HCT116 (cell line): ENCODE measurements at places on chromosomes 3 and 15. TPM values are rescaled to one million over a fixed set of nuclear protein-coding genes. Genes with fewer than 3 reads are reported as not detected.

The OIP5 gene
- total RNA-seq, result 19.7 TPM

The SLC2A2 gene
- not detected for total RNA-seq

The CYP11A1 gene
- 0.57 TPM for total RNA-seq

The EPHA3 gene
- total RNA-seq, result not detected

The SMC4 gene
- 123 TPM for total RNA-seq

- H3K4me1 ChIP-seq, result no peaks in the 10 kb centered on the region
- no peak overlapping the region for H3K27ac ChIP-seq
- DNase-seq, result peak; percentile 13
- no peaks in the 10 kb centered on the region for H3K27me3 ChIP-seq
These were observed 47.2 kb upstream of the TEX55 start for GRCh38 chr3:119098619-119099222.

GRCh38 chr3:28134792-28135375 is 106.5 kb upstream of the CMC1 start:
- H3K36me3 ChIP-seq, result no peaks in the 10 kb centered on the region
- no peak overlapping the region for H3K27ac ChIP-seq
- H3K4me1 ChIP-seq, result no peaks in the 10 kb centered on the region
- no peaks in the 10 kb centered on the region for H3K27me3 ChIP-seq
- DNase-seq, result no peak

DNA sequence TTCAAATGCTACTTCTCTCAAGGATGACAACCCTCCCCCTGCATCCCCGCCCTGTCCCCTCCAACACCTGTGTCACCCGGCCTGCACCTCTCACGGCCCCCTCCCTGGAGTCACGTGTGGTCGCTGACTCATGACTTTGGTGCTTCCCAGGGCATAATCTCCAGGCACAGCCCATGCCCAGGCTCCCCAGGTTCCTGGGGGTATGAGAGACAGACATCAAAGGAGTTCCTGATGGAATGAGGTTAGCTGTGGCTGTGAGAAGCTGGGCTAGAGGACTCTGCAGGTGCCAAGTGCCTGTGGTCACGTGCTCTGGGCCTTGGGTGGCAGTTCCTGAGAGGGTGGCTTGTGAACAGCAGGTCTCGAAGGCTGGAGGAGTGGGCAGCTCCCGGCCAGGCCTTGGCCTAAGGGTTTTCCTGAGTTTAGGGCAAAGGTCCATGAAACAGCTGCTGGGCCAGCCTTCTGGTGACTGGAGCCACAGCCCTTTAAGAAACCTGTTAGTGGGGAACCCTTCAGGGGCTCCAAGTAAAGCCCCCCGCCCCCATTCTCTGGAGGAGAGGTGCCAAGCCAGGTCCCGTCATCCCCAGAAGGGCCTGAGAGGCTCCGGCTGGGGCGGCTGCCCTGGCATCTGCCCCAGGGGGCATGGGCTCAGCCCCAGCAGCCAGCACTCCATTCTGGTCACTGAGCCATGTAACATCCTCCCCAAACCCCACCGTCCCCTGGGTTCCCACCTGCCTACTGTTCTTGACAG is 230.0 kb downstream of the XXYLT1 start:
- H3K27me3 ChIP-seq, result no peaks in the 10 kb centered on the region
- no peak overlapping the region for H3K27ac ChIP-seq
- no peaks in the 10 kb centered on the region for H3K36me3 ChIP-seq
- no peak overlapping the region for H3K4me3 ChIP-seq
- H3K4me1 ChIP-seq, result peaks cover 10% of the 10 kb centered on the region
- peak; percentile 44 for DNase-seq

DNA sequence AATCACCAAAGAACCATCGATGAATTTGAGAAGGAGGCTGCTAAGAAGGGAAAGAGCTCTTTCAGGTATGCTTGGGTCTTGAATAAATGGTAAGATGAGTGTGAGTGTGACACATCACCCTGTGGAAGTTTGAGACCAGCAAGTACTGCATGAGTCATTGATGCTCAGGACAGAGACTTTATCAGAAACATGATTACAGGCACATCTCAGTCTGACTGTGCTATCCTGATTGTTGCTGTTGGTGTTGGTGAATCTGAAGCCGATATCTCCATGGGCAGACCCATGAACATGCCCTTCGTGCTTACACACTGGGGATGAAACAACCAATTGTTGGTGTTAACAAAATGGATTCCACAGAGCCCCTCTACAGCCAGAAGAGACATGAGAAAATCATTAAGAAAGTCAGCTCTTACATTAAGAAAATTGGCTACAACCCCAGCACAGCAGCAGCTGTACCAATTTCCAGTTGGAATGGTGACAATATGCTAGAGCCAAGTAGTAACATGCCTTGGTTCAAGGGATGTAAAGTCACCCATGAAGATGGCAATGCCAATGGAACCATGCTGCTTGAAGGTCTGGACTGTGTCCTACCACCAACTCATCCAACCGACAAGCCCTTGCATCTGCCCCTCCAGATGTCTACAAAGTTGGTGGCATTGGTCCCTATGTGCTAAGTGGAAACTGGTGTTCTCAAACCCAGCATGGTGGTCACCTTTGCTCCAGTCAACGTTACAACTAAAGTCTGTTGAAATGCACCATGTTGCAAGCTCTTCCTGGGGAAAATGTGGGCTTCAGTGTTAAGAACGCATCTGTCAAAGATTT is 20.5 kb downstream of the TM4SF4 start:
- no peaks in the 10 kb centered on the region for H3K36me3 ChIP-seq
- peaks cover 9% of the 10 kb centered on the region; the same call in 1 of the 2 replicates for H3K4me1 ChIP-seq
- DNase-seq, result no peak
- H3K27me3 ChIP-seq, result no peaks in the 10 kb centered on the region
- no peak overlapping the region for H3K27ac ChIP-seq

- H3K4me1 ChIP-seq, result peaks cover 15% of the 10 kb centered on the region; the same call in 1 of the 2 replicates
- no peaks in the 10 kb centered on the region for H3K36me3 ChIP-seq
- no peak for DNase-seq
- H3K27ac ChIP-seq, result no peak overlapping the region
These were observed 30.5 kb downstream of the KLF13 start for GRCh38 chr15:31357148-31357547.

DNA sequence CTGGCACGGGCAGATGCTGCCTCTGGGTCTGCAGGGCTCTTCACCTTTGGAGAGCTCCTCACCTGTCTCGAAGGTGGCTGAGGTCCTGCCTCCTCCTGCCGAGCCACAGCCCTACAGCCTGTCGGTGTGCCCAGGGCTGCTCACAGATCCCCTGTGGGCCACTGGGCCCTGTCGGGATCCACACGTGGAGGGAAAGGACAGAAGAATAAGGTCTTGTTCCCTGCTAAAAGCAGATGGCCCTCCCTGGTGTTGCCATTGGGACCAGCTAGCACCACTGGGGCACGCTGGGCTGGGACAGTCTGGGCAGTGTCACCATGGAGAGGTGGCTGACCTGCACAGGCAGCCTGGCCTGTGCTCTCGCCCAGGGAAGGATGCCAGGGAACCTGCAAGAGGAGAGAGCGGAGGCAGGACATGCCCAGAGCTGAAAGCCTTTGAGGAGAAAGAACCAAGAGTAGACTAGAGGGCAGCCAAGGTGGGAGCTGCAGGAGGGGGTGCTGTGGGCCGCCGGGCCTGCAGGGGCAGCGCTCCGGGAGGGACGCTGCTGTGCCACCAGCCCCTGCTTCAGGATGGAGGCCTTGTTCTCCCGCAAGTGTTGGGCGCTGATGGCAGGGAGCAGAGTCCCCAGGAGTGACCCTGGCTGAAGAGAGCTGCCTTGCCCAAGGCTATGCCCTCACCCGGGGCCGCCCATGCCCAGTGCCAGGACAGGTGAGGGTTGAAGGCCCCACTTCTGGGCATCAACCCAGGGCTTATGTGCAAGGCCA is 210.2 kb downstream of the XXYLT1 start:
- DNase-seq, result no peak
- H3K27me3 ChIP-seq, result no peaks in the 10 kb centered on the region
- H3K27ac ChIP-seq, result no peak overlapping the region
- H3K36me3 ChIP-seq, result no peaks in the 10 kb centered on the region

GRCh38 chr15:81724536-81724935 is 321.3 kb downstream of the MEX3B start:
- H3K4me3 ChIP-seq, result no peak overlapping the region
- H3K27ac ChIP-seq, result no peak overlapping the region
- no peaks in the 10 kb centered on the region for H3K27me3 ChIP-seq
- H3K4me1 ChIP-seq, result no peaks in the 10 kb centered on the region
- H3K36me3 ChIP-seq, result no peaks in the 10 kb centered on the region

GRCh38 chr3:101484805-101485620 is 28.0 kb downstream of the SENP7 start:
- no peak overlapping the region for H3K4me3 ChIP-seq
- H3K4me1 ChIP-seq, result peaks cover 17% of the 10 kb centered on the region
- H3K36me3 ChIP-seq, result no peaks in the 10 kb centered on the region
- H3K27me3 ChIP-seq, result no peaks in the 10 kb centered on the region
- DNase-seq, result no peak

GRCh38 chr15:81313686-81314085 is 10.3 kb downstream of the STARD5 start:
- no peaks in the 10 kb centered on the region for H3K36me3 ChIP-seq
- peak overlapping the region; percentile 22; the same call in 1 of the 2 replicates for H3K4me3 ChIP-seq
- DNase-seq, result no peak
- H3K4me1 ChIP-seq, result peaks cover 18% of the 10 kb centered on the region
- H3K27ac ChIP-seq, result peak overlapping the region; percentile 32; the same call in 1 of the 2 replicates

GRCh38 chr3:110623571-110623970 is 448.0 kb upstream of the NECTIN3 start:
- H3K4me3 ChIP-seq, result no peak overlapping the region
- H3K36me3 ChIP-seq, result no peaks in the 10 kb centered on the region
- H3K4me1 ChIP-seq, result no peaks in the 10 kb centered on the region

DNA sequence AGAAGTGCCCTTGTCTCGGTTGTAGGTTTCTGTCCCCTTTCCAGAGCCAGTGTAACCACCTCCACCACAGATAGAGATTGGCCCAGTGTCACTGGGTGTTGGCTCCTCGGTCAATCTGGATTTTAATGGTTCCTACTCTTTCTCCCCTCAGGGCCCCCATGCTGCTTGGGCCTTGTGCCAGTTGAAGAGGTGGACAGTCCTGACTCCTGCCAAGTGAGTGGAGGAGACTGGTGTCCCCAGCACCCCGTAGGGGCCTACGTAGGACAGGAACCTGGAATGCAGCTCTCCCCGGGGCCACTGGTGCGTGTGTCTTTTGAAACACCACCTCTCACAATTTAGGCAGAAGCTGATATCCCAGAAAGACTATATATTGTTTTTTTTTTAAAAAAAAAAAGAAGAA is 75.2 kb downstream of the BOC start:
- H3K4me1 ChIP-seq, result peaks cover 8% of the 10 kb centered on the region; the same call in 1 of the 2 replicates
- H3K4me3 ChIP-seq, result no peak overlapping the region
- H3K36me3 ChIP-seq, result no peaks in the 10 kb centered on the region
- no peak for DNase-seq

DNA sequence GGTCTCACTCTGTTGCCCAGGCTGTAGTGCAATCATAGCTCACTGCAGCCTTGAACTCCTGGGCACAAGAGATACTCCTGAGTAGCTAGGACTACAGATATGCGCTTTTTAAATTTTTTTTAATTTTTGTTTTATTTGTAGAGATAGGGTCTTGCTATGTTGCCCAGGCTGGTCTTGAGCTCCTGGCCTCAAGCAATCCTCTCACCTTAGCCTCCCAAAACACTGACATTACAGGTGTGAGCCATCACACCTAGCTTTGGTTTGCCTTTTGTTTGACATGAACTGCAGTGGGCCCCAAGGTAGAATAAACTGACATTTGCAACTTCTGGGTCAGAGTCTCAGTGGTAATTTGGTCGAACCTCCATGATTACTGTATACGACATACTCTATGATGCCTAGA is 7.9 kb upstream of the GLB1 start:
- DNase-seq, result no peak
- H3K4me3 ChIP-seq, result no peak overlapping the region
- H3K36me3 ChIP-seq, result no peaks in the 10 kb centered on the region
- no peaks in the 10 kb centered on the region for H3K4me1 ChIP-seq

DNA sequence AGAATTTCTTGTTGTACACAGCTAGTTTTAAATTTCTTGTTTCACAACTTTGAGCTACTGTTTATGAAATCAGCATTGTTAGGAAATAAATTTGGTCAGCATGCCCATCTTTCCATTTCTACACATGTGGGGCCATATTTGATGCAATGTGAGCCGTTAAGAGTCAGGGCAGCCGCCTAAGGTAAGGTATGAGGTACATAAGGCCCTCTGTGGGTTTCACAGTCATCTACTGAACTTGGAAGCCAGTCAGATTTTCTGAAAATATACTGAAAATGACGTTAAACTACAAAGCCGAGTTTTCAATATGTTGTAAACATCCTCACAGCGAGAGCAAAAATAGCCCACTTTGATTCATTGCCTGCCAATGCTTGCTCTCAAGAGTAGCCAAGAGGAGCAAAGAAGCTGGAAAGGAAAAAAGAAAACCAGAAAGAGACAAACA is 94.7 kb upstream of the PDZRN3 start:
- no peak for DNase-seq
- H3K4me1 ChIP-seq, result no peaks in the 10 kb centered on the region
- no peak overlapping the region for H3K4me3 ChIP-seq
- H3K27ac ChIP-seq, result no peak overlapping the region

- H3K36me3 ChIP-seq, result no peaks in the 10 kb centered on the region
- no peak overlapping the region for H3K27ac ChIP-seq
- H3K27me3 ChIP-seq, result no peaks in the 10 kb centered on the region
- H3K4me3 ChIP-seq, result no peak overlapping the region
These were observed 37.9 kb downstream of the CPA3 start for GRCh38 chr3:148903022-148903442.
